Activated CD8-positive, alpha-beta memory T cell treated with anti-CD3 and anti-CD28 coated beads, Interleukin-2, amount 50 U/mL, for 4 hours (primary cell): ENCODE measurements at places on chromosomes 13 and 19.
A peak's percentile ranks its signal among the peaks of the same experiment; 100 is the strongest.

GRCh38 chr13:105918842-105919741, 616.4 kb downstream of the EFNB2 start:
- no peak for DNase-seq

DNA sequence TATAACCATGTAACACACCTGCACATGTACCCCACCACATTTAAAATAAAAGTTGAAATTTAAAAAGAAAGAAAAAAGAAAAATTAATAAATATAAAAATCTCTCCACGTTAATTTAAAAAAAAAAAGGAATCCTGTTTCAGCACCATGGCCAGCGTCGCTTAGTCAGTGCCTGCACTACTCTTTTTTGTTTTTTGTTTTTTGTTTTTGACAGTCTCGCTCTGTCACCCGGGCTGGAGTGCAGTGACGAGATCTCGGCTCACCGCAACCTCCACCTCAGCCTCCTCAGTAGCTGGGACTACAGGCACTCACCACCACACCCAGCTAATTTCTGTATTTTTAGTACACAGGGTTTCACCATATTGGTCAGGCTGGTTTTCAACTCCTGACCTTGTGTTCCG, 835.9 kb downstream of the UQCRFS1 start:
- DNase-seq, result no peak

GRCh38 chr13:81048026-81048461, 707.1 kb upstream of the SPRY2 start:
- no peak for DNase-seq

DNA sequence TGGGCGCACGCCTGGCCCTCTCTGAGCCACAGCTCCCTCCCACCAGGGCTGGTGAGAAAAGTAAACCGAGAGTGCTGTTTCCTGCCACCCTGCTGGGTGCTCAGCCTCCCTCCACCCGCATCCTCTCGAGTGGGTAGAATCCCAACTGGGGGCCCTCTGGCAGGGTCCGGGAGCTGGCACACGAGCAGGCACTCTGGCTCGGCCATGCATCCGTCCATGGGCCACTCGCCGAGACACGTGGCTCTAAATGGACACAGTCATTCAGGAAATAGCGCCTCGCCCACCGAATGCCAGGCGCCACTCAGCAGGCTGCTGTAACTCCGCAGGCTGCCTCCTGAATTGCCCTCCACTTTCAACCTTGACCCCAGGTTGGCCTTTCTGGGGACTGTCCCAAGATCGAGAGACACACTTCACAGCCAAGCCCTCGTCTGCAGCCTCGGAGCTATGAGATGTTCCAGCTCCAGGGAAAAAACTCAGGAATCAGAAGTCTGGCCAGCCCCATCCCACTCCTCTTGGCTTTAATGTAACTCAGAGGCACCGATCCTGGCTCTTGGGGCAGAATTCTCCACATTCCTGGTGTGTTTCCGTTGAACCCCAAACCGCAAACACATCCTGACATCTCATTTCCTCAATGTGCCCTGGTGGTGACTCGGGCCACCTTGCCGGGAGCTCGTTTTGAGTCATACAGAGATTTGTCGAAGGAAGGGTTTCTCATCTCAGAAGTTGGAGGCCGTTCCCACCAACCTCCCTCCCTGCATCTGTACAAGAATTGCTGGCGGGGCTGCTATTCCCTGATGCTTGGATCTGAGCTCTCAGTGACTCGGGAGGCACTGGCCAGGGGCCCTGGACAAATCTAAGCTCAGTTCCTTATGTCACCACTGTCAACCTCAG, 14.1 kb downstream of the KLF2 start:
- DNase-seq, result peak; percentile 51

DNA sequence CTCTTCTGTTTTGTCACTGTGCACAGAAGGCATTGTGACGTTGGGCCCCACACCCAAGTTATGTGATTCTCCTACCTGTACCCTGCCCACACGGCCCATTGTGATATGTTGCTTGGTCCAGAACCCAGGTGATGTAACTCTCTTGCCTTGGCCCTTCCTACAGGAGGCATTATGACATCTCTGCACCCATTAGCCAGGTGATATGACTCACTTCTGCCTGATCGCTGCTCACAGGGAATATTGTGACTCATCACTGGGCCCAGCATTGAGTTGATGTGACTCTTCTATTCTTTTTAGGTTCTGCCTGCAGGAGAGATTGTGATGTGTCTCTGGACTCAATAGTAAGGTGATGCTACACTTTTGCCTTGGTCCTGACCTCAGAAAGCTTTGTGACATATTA, 65.4 kb upstream of the ZNF91 start:
- DNase-seq, result no peak

DNA sequence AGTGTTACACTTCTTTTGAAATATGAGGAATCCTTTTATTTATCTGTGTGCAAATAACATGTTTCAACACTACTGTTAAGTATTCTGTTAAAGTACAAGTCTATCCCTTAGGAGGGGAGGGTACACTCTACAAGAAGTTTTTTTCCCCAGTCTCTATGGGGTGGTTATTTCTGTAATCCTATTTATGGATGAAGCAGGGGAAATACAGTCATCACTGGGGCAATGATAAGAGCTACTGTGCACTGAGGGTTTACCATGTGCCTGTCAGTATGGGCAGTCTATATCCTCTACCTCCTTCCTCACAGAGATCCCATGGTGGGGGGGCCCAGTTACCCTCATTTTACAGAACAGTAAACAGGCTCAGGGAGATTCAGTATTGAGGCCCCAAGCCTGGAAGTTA, 16.6 kb upstream of the TRIM13 start:
- no peak for DNase-seq

DNA sequence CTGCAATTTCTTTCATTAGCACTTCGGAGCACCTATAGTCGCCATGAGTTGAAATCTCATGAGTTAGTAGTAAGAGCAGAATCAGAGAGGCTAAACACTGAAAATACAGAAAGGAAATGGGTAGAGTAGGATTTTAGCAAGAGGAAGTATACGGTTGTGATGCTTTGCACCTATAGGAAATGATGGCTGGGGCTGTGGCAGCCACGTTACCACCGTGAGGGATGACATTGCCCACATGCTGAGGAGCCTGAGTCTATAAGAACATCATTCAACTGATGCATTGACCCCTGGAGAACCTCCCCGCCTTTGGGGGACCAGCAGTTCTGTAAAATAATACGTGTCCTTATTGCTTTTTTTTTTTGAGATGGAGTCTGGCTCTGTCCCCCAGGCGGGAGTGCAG, 20.4 kb downstream of the FAM187B start:
- DNase-seq, result no peak

DNA sequence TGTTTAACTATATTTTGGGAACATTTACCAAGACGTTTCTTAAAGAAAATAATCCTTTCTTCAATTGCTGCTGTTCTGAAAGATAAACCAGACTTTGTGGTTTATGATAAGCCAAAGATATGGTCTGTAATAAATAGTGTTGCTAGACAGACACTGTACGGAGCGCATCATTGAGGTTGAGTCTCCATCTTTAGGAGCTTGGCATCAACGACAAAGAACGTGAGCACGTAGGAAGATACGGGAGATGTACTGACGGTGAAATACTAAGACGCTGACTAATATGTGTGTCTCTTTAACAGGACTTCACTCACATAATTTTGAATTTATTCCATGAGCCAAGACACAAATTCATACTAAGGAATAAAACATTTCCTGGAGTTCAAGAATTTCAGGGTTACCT, 16.2 kb downstream of the TEX29 start:
- DNase-seq, result no peak

GRCh38 chr13:50387051-50387581, 371.9 kb downstream of the KCNRG start:
- DNase-seq, result peak; percentile 30

DNA sequence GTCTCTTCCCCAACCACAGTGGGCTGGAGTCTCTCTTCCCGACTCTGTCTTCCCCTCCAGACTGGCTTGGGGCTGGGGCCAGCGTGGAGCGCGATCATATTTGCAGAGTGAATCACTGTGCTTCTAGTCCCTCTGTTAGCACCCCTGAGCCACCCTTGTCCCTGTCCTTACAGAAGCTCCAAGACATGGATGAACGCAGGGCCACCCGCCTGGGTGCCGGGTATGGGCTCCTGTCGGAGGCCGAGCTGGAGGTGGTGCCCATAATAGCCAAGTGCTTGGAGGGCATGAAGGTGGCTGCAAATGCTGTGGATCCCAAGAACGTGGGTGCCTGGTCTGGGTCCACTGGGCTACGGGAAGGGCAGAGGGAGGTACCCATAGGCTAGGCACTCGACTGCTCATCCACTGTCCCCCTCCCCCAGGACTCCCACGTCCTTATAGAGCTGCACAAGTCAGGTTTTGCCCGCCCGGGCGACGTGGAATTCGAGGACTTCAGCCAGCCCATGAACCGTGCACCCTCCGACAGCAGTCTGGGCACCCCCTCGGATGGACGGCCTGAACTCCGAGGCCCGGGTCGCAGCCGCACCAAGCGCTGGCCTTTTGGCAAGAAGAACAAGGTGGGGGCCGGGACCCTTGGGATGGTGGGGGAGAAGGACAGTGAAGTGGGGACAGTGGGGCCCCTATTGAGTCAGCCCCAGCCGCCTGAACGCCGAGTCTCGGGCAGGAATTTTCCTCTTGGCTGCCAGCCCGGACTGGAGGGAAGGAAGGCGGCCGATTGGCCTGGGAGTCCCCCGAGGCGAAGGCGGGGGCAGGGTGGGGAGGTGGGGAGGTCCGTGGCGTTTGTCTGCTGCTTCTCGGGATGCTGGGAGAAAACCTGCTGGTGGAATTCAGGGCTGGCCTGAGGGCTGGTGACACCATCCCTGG, 5.2 kb downstream of the TRIP10 start:
- no peak for DNase-seq

- DNase-seq, result no peak
These were observed 7.4 kb downstream of the PTH2 start for GRCh38 chr19:49415810-49416200.

- DNase-seq, result no peak
These were observed 532.6 kb upstream of the GPC6 start for GRCh38 chr13:92694047-92694446.

DNA sequence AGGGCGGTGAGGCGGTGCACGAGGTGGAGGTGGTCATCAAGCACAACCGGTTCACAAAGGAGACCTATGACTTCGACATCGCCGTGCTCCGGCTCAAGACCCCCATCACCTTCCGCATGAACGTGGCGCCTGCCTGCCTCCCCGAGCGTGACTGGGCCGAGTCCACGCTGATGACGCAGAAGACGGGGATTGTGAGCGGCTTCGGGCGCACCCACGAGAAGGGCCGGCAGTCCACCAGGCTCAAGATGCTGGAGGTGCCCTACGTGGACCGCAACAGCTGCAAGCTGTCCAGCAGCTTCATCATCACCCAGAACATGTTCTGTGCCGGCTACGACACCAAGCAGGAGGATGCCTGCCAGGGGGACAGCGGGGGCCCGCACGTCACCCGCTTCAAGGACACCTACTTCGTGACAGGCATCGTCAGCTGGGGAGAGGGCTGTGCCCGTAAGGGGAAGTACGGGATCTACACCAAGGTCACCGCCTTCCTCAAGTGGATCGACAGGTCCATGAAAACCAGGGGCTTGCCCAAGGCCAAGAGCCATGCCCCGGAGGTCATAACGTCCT, 9.4 kb upstream of the PROZ start:
- DNase-seq, result no peak

DNA sequence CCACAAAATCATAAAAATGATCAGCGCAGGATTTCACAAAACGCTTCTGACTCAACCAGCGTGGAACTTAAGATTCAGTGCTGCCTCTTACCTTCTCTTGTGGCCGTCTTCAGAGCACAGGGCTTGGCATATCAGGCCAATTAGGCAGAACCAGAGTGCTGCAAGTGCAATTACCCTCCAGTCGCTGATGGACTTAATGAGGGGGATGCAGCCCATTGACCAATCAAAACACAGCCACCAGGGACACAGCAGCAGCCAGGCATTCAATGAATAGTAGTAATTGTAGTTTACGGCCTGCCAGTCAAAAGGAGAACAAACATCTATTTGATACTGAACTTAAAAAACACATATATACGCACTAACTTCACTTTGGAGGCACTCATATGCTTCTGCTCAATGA, 38.2 kb downstream of the TMTC4 start:
- no peak for DNase-seq
